ENCODE measurements at places on chromosomes 13 and 19. TPM values are rescaled to one million over a fixed set of nuclear protein-coding genes. Genes with fewer than 3 reads are reported as not detected.

The RNF17 gene
- total RNA-seq = not detected

The RNF113B gene
- not detected for total RNA-seq

The NALCN gene
- not detected for total RNA-seq

The PDX1 gene
- not detected for total RNA-seq

The ZNF350 gene
- total RNA-seq = 3.0 TPM

The ATXN8OS gene
- total RNA-seq = not detected

The PCSK4 gene
- 9.0 TPM for total RNA-seq

The KIR2DL3 gene
- total RNA-seq = not detected

The AMER2 gene
- not detected for total RNA-seq

The FPR1 gene
- total RNA-seq = not detected

The CLEC11A gene
- 139 TPM for total RNA-seq

The FREM2 gene
- not detected for total RNA-seq

The MTRF1 gene
- 14.0 TPM for total RNA-seq

The LPAR6 gene
- total RNA-seq = not detected

The PRKCG gene
- total RNA-seq = not detected

The TNFSF9 gene
- 4.5 TPM for total RNA-seq

The PGLYRP2 gene
- total RNA-seq = not detected

The OR2Z1 gene
- total RNA-seq = not detected

The ZNF225 gene
- 1.3 TPM for total RNA-seq

The COL4A2 gene
- 50.0 TPM for total RNA-seq

The CHERP gene
- total RNA-seq = 2.0 TPM
